ENCODE measurements at places on chromosomes 12 and 14.

GRCh38 chr12:131732996-131733615 lies 22.2 kb downstream of the SFSWAP start:
- DNase-seq = no peak

GRCh38 chr12:79262938-79263337 lies 398.4 kb downstream of the SYT1 start:
- DNase-seq = no peak

GRCh38 chr14:75433631-75434071 lies 5.8 kb downstream of the JDP2 start:
- peak; percentile 38 for DNase-seq

GRCh38 chr12:2114071-2114470 lies 61.3 kb downstream of the CACNA1C start:
- DNase-seq = no peak

GRCh38 chr12:19850346-19851065 lies 411.2 kb downstream of the AEBP2 start:
- DNase-seq = no peak

GRCh38 chr12:93197067-93197593 lies 180.6 kb upstream of the NUDT4 start:
- DNase-seq = no peak

GRCh38 chr12:126953365-126953889 lies 1313.5 kb upstream of the TMEM132C start:
- DNase-seq = no peak

DNA sequence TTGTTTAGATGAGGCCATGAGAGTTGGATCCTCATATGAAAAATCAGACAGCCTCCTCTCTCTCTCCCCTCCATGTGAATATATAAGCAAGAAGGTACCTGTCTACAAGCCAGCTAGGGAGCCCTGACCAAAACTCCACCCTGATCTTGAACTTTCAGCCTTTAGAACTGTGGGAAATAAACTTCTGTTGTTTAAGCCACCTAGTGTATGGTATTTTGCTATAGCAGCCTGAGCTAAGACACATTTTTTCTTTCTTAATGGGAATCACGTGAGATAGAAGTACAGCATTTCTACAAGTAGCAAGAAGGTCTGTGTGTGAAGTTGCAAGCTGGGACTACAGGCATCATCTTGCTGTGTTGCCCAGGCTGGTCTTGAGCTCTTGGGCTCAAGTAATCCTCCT lies 16.3 kb upstream of the ABHD12B start:
- DNase-seq = no peak

DNA sequence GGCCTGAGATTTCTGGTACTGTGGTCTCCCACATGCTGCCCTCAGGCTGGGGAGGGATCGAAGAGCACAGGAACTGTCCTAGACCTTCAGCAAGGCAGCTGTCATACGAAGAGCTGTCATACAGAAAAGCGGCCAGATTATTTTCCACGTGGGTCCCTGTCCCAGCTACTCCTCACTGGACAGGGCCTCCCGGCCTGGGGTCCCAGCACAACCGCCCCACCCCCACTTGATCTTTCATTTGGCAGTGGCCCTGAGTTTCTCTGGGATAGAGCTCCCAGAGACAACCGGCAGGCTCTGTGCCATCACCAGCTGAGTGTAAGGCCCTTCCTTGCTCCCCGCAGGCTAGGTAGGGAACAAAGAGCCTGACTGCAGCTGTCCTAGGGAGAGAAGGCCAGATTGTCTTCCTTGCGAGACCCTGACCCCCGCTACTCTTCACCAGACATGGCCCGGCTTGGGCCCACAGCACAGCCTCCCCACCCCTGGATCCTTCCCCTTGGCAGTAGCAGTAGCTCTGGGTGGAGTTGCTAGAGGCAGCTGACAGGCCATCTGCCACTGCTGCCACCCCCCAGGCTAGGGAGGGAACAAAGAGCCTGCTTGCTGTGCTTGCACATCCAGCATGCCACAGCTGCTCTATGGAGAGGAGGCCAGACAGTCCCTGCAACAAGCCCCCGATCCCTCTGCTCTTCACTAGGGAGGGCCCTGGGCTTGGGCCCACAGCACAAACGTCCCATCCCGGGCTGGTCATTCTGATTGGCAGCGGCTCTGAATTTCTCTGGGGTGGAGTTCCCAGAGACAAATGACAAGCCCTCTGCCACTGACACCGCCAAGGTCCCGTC lies 3.1 kb upstream of the OR4N2 start:
- DNase-seq = peak; percentile 58

GRCh38 chr12:53852992-53853391 lies 85.6 kb upstream of the HOXC13 start:
- no peak for DNase-seq

DNA sequence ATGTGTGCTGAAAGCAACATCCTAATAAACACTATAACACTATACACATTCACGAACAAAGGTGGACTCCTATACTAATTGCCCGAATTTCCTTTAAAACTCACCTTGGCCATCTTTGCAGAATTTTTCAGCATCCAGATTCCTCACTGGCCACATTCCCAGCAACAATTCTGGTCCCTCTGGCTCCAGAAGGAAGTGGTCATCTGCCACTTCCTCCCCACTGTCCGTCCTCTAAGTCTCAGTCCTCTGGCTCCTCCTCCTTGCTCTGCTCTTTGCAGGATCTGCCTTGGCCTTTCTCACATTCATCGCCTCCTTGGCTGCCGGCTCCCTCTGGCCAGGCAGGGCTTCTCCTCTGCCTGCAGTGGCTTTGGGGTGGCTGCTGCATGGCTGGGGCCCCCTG lies 426.0 kb downstream of the FUT8 start:
- DNase-seq = no peak

DNA sequence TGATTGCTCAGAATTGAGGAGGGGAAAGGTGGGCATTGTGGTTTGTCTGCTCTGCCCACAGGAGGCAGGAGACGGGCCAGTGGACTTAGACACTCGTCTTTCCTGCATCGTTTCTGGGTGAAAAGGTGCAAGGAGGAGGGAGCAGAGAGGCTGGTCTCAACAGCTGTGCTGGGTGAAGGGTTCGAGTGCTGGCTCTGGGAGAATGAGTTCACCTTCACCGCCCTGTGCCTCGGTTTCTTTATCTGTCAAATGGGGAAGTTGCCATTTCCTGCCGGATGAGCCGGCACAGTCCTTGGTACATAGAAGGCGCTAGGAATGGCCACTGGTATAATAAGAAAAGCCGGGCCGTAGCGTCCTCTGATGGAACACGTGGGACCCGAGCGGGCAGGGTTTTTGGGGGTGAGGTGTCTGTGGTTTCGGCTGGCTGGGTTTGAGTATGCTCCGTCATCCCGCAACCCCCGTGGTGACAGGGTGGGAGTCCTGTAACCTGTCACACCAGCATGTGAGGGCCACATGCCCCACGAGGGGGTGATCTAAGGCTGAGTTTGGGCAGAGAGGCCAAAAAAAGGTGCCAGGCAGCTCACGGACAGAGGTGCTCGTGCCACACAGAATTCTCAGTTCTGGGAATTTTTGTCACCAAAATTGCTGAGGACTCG lies 7.3 kb downstream of the BCL7A start:
- no peak for DNase-seq

- DNase-seq = no peak
Observed at GRCh38 chr12:110373025-110373424, 30.5 kb downstream of the ANAPC7 start.

DNA sequence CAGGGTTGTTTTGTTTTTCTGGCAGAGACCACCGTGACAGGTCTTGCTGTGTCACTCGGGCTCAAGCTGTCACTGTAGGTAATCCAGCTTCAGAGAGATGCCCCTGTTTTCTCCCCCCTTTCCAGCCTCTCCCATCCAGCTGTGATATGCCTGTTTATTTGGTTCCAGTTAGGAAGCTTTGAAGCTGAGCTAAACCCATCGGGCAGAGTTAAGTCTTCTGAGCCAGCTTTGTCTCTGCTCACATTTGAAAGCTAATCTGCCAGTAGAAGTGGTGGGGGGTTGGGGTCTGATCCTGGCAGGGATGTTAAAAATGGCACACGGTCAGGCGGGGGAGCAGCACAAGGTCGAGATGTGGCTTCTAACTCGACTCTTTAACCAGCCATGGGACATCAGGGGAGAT lies 130.0 kb downstream of the TSPAN9 start:
- DNase-seq = peak; percentile 99

GRCh38 chr14:83290447-83290846 lies 1756.8 kb upstream of the SEL1L start:
- no peak for DNase-seq

DNA sequence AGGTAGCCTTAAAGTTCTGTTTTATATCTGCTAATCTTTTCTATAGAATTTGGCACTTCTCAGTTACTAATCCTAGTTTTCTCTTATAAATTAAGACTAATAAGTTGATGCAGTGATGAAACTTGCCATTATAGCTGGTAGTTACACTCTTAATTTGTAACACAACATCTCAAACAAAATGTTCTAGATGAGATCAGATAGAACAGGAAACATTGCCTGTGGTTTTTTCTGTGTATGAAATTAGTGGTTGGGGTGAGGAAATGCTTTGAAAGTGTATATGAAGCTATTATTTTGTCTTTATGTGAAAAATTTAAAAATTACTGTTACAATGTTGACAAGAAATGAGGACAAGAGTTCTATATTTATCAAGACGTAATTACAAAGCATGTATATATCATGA lies 91.9 kb downstream of the PCNX1 start:
- no peak for DNase-seq

DNA sequence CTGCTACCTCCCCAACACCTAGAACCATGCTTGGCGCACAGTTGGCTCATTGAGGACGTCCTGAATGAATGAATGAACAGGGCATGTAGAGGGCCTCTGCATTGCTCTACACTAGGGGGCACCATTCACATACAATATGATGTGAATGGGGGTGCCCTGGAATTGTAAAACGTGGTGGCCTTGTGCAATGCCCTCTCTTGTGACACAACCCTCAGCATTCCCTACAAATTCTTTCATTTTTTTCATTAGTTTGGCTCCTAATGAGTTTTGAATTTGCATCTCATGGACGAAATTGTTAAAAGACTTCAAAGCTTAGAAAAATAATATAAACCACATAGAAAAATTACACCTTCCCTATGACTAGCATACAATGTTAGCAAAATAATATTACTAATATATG lies 2.3 kb upstream of the DIO2 start:
- DNase-seq = peak; percentile 76

DNA sequence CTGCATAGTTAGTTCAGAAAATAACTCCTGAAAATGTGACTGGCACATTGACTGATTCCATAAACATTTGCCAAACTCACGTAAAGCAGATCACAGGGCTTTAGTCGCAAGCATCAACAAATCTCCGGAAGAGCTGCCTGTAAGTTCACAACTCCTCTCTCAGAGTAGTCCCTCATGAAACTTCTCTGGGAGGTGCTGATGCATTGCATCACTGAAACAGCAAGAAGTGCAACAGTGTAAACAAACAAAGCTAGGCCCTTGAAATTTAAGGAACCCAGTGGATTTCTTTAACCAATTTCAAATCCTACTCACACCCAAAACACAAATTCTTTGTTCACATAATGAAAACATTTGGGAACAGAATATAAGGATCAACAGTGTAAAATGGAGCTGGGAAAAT lies 1691.7 kb upstream of the FLRT2 start:
- DNase-seq = no peak

GRCh38 chr12:121112496-121112895 lies 20.2 kb upstream of the P2RX7 start:
- DNase-seq = no peak

- no peak for DNase-seq
Observed at GRCh38 chr12:108482717-108483212, 32.3 kb upstream of the FICD start.

- no peak for DNase-seq
Observed at GRCh38 chr12:13248964-13249363, 52.4 kb downstream of the EMP1 start.

GRCh38 chr12:41932470-41932991 lies 212.1 kb downstream of the GXYLT1 start:
- peak; percentile 16 for DNase-seq

- DNase-seq = no peak
Observed at GRCh38 chr12:39490500-39491282, 47.8 kb upstream of the KIF21A start.

DNA sequence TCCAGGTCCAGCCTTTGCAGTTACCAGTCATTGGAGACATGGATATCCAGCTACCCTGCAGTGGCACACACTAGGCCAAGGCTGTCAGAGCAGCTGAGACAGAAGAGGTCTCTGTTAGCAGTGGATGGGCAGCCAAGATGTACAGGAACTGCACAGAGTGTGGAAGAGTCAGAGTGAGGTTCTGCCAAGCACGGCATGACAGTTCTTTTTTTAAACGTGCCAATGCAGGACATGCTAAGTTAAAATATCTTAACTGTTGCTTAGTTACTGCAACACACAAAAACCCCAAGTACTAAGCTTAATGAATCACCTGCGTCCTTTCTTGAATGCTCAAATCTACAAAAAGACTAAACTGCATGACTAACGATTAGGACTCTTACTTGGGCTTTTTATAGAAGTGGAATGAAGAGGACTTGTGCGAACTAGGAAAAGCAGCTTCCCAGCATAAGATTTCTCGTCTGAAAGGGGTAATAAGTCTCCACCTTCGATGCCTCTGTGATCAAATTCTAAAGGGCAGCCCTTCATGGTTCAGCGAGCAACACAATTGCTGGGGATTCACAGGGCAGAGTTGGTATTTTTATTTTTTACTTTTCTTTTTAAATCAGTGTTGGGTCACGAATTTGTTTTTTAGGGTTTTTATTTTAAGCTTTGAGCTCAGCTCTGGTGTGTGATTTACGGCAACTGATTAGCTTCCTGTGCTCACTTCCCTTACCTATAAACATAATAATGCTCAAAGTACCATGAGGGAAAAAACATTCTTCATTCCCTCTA lies 20.6 kb downstream of the MAPK1IP1L start:
- peak; percentile 5 for DNase-seq

DNA sequence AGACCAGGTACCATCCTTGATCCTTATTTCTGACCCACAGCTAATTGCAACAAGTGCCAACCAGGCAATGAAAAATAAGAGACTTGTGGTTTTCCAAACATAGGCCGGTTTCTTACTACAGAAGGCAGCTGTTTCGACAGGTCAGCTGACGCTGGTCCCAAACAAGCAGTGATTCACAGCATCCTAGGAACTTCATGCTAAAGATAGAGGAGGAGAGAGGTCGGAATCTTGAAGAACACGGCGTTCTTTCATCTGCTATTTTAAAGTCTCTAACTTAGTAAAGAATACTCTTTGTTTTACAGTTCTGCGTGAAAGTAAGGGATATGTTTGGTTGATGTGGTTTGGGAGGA lies 28.1 kb upstream of the ADGRD1 start:
- DNase-seq = no peak

GRCh38 chr12:101759396-101760047 lies 20.3 kb upstream of the SYCP3 start:
- DNase-seq = peak; percentile 62

All from NCI-H82 (cell line).